Heart left ventricle (tissue), 16 donors: ENCODE measurements at places on chromosomes 13 and 19.

- no peak for DNase-seq
These were observed 17.0 kb upstream of the TDRD3 start for GRCh38 chr13:60379837-60380565.

DNA sequence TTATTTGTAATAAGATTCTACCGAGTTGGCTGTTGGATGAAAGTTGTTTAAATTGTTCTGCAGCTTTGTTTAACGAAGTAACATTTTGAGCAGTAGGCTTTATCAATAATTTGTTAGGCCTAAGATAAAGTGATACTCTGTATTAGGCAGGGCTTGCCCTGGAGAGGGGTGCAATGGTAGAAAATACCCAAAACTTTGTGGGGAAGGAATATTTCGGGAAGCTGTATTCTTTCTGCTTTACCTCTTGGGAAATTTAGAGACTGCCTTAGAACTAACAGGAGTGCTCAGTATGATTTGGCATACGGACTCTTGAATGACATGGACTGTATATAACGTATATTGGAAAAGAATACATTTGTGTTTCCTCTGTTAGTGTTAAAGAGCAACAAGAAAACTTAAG lies 2.5 kb downstream of the PDS5B start:
- no peak for DNase-seq

GRCh38 chr19:48186015-48186414 lies 15.5 kb downstream of the ZSWIM9 start:
- DNase-seq = no peak

- no peak for DNase-seq
These were observed 415.3 kb downstream of the IRS2 start for GRCh38 chr13:109371066-109371465.

DNA sequence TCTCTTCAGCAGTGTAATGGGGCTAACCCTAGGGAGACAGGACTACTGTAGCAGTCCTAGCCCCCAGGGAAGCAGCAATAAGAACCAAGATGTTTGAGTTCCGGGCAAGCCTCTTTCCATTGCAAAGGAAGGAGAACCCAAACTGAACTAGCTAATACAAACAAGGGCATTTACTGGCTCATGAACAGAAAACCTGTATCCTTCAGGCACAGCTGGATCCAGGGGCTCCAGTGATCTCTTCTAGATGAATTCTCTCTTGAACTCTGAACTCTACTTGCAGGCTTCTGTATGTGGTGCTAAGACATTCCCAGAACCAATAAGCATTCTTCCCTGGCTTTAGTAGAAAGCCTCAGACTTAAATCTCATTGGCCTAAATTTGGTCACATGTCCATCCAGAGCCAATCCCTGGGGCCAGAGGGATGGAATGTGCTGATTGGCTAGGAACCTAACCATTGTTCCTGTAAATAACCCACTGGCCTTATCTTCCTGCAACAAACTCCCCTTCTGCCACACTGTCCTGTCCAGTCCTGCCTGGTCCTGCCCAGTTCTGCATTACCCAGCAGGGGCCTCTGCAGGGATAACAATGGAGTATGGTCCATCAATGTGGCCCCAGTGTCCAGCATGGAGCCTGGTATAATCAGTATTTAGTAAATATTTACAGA lies 3.9 kb upstream of the PODNL1 start:
- no peak for DNase-seq

GRCh38 chr13:51913421-51914136 lies 51.8 kb downstream of the CCDC70 start:
- DNase-seq = no peak

GRCh38 chr13:80070024-80070703 lies 270.8 kb downstream of the SPRY2 start:
- DNase-seq = no peak

- DNase-seq = peak; percentile 81
These were observed 27.8 kb upstream of the MIER2 start for GRCh38 chr19:372306-372890.

GRCh38 chr19:1183543-1184172 lies 9.6 kb upstream of the SBNO2 start:
- no peak for DNase-seq

- DNase-seq = no peak
These were observed 678 bp upstream of the CD33 start for GRCh38 chr19:51224163-51224641.

- DNase-seq = no peak
These were observed 583 bp downstream of the FGF14 start for GRCh38 chr13:102401265-102401664.

GRCh38 chr19:32708457-32708856 lies 11.1 kb upstream of the TDRD12 start:
- DNase-seq = no peak

DNA sequence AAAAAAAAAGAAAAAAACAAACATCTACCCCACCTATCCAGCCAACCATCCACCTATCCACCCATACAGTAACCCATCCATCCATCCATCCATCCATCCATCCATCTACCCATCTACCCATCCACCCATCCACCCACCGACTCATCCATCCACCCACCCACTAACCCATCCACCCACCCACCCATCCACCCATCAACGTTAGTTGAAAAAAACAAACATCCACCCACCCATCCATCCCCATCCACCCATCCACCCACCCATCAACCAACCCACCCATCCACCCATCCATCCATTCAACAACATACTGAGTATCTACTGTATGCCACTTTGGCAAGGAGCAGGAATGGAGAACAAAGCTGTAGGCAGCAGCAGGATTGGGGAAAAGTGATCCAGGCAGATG lies 6.1 kb upstream of the AP3D1 start:
- no peak for DNase-seq

DNA sequence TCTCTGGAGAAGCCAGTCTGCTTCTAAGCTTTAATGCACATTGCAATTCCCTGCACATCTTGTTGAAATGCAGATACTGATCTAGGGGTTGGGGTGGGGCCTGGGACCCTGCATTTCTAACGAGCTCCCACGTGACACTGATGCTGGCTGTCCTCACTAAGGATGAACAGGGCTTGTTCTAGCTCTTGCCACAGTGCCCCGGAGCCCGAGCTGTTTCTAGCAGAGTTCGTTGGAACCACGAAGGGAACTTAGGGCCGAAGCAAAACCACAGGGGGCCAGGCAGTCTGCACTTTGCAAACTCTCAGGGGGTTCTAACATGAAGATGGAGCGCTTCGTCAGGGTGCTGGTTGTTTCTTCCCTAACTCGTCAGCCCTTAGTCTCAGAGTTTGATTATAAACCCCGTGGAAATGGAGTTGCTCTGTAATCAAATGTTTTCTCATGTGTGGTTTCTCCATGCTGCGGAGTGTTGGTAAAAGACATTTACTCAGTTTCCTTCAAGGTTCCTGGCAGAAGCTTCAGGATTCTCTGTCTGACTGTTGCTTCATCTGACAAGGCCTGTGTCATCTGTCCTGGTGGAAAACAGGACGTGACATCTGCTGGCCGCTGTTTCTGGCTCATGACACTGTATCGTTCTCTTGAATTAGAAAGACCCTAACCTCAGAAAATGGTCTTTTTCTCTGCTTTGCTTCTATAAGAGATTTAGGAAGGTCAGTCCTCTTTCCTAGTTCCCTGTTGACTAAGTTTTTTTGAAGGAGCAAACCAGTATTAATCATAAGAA lies 221.5 kb downstream of the TEX29 start:
- DNase-seq = no peak

GRCh38 chr19:10621966-10622365 lies 3.4 kb upstream of the SLC44A2 start:
- DNase-seq = no peak

DNA sequence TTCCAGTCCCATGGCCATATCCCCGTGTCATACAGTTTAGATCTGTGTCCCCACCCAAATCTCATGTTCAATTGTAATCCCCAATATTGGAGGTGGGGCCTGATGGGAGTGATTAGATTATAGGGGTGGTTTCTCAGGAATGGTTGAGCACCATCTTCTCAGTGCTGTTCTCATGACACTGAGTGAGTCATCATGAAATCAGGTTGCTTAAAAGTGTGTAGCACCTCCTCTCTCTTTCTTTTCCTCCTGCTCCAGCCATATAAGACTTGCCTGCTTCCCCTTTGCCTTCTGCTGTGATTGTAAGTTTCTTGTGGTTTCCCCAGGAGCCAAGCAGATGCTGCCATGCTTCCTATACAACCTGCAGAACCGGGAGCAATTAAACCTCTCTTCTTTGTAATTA lies 197.8 kb downstream of the NALCN start:
- DNase-seq = no peak

DNA sequence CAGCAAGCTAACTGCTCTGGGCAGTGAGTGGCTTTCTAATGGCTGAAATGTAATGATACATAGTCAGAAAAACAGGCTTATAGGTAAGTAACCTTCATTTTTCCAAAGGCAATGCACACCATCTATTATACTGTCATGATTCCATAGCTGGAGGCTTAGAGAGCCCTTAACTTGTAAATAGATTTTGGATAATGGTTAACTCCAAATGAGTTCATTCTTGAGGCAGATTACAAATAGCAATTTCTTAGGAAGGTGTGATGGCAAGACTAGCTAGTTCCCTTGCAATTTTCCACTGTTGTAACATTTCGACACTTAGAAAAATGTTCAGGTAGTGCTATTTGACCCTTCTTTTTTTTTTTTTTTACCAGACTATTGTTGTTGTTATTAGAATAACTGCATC lies 789.8 kb upstream of the PCDH9 start:
- no peak for DNase-seq

GRCh38 chr13:42971691-42972347 lies 20.2 kb downstream of the EPSTI1 start:
- no peak for DNase-seq

DNA sequence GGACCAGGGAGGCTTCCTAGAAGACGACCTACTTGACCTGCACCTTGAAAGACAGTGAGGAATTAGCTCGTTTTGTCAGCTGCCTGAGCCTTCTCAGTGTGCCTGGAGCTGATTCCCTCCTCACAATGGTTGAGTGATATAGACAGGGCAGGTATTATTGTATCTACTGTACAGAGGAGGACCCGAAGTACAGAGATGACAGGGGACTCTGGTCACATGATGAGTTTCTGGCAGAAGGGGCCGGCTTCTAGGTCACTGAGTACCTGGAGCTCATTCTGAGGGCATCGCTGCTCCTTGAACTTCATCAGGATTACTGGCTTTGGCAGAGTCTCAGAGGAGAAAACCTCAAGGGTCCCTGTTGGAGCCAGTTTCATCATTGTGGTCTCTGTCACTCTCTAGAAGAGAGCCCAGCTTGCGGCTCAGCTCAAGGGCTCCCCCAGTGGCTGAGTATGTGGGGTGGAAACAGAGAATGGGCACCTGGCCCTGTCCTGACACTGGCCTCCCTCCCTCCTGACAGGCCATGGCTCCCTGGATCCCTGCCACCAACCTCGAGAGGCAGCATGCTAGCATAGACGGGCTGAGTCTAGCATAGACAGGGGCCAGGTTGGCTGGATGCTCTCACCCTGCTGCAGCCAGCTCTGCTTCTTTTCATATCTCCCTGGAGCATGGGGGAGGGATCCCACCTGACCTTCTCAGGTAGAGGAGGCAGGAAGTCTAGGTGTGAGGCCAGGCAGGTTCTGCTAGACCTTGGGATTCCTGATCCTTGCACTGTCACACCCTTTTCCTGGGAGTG lies 38.7 kb downstream of the NFIX start:
- DNase-seq = peak; percentile 92

- no peak for DNase-seq
These were observed 182.4 kb downstream of the NUFIP1 start for GRCh38 chr13:44806826-44807225.

GRCh38 chr13:45678282-45678681 lies 23.8 kb upstream of the CBY2 start:
- DNase-seq = no peak

DNA sequence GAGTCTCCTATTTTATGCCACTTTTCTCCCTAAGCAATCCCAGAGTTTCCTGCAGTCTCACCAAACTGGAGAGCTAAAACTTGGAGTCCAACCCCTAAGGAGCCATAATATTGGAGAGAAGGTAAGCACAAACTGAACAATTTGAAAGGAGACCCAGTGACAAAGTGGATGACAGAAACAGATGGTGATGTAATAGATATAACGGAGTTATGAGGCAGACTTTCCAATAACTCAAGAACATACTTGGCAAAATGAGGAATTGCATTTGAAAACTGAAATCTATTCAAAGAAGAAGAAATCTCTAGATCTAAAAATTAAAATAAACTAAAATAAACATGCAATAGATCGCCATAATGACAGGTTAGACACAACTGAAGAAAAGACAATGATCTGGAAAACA lies 200.9 kb upstream of the MIR17HG start:
- DNase-seq = no peak

DNA sequence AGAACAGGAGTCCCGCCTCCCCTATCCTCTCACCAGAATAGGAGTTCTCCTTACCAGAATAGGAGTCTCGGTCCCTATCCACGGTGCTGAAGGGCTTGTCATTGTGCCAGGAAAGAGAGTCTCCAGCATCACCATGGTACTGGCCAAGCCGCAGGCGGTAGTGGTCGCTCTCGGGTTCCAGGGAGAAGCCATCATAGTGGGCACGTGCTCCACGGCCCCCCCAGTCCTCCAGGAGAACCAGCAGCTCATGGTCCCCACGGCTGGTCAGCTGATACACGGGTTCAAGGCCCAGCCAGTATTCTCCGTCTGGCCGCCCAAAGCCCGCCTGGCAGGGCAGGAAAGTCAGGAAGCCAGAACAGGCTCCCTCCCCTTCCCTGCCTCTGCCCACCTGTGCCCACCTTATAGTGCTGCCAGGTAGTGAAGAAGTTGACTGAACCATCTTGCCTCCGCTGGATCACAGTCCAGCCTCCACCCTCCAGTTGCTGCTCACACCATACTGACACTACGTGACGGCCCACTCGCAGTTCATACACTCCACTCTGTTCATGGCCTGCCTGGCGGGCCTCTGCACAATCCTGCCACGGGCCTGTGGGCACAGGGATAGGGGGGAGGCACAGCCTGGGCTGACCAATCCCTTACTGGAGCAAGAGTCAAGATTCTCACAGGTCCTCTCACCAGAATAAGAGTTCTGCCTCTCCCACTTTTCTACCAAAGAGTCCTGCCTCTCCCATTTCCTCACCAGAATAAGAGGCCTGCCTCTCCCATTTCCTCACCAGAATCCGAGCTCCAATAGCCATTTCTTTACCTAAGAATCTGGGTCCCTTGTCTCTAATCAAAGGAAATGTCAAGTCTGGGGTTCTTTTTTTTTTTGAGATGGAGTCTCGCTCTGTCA lies 7.4 kb downstream of the SHFL start:
- DNase-seq = no peak
